ENCODE measurements at places on chromosomes 6 and 20.

GRCh38 chr6:112016320-112016719 is 37.6 kb upstream of the CCN6 start:
- DNase-seq = no peak

DNA sequence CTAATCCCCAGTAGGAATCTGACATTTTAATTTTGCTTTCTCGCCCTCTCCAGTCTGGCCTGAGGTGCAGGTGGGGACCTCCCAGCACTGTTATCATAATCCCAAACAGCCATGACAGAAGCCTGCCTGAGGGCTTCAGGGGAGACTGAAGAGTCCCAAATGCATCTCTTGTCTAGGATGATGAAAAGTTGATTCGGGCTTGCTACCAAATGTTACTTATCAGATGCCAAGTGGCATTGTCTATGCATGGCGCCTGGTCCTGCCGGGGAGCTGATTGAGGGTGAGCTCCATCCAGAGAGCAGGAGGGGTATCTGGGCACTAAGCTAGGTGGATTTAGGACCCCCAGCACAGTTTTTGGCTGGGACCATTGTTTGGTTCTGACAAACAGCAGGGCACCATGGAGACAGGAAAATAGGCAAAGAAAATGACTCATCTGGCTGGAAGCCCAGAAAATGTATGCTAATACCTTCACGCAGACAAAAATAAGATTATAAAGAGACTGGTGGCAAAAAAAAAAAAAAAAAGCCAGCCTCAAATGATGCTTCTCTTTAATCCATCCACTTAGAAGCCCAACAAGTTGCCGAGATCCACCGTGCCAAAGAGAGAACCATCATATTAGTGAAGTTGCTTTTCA is 513.7 kb upstream of the SULF2 start:
- DNase-seq = no peak

- DNase-seq = no peak
Observed at GRCh38 chr6:5968817-5969734, 37.6 kb downstream of the NRN1 start.

GRCh38 chr20:10304471-10305046 is 85.9 kb downstream of the SNAP25 start:
- DNase-seq = no peak

Measured in left renal pelvis (tissue), 4 donors.